HT1080 (cell line): ENCODE measurements at places on chromosomes 16 and 17. TPM values are rescaled to one million over a fixed set of nuclear protein-coding genes. Genes with fewer than 3 reads are reported as not detected.

DNA sequence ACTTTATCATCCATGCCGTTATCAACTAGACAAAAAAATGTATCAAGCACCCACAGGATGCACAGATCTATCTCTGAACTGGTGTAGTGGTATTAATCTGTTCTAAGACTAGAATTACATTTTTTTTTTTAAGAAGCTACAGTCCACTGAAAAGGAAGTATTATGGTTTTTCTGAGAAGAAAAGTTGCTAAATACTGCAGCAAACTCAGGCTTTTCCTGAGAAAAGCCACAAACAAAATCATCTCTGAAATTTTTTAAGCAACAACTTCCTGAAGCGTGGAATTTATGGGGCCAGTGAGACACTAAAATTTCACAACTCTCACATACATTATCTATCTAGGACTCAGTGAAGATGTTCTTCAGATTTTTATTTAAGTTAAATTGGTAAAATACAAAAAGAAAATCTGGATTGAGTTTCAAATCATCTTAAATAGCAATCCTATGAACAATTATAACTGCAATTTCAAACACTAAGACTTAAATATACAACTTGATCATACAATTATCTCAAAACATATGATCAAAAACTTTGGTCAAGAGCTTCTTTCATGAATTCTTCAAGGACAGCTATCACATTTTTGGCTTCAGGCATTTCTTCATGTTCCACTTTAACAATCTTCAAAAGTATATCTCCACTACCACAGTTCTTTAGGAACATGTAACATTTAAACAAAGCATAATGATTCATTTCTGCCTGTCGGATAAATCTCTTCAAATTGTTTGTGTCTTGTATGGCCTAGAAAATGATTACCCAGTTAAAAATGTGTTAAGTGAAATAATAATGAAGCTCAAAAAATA is 10.5 kb downstream of the C17orf75 start:
- no peak for DNase-seq

DNA sequence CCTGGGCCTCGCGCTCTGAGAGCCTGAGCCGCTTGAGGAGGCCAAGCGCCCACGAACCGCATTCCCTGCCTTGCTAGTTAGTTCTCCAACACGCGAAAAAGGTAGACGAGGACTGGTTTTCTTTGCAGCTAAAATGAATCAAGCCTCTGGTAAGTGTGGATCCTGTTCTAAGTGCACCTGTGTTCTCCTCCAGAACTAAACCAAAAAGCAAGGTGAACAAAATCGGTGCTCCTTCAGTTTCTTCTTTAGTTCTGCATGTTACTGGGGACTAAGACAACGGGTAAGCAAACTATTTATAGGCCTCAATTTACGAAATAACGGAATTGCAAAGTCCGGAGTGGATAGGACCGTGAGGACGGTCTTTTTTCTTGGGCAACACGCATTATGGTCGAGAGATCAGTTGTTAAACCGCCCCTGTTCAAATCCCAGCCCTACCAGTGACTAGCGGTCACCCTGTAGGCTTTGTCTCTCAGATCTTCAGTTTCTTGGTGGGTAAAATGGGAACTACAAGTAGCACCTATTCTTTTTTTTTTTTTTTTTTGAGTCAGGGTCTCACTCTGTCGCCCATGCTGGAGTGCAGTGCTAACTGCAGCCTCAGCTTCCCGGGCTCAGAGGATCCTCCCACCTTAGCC is 993 bp upstream of the ANKRD11 start:
- peak; percentile 18 for DNase-seq

DNA sequence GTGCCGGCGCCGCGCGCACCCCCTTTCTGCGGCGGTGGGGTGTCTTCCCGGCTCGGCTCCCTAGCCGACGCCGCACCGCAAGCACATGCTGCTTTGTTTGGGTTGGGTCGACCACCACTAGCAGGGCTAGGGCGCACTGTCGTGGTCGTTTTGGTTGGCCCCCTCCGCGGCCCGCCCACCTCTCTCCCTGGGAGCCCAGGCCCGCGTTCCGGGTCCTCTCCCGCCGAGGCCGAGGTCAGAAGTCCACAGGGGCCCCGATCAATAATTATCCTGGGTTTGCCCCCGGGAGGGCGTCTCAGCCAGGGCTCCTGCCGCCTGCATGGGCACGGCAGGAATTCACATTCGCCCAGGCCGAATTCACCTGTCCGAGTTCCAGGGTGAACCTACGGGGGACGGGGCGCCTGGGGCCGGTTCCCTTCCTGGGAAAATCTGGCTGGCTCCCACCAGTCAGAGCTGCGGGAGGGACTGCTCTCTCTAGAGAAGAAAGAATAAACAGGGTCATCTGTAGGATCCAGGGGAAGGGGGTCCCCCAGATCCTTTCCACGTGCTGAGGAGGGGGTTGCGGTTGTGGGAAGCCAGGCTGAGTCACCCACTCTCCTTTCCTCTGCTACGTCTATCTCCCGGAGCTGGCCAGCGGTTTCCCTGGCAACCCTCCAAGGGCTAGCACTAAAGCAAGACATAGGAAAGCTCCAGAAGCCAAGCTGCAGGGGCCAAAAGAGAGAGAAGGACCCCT is 584 bp upstream of the STAT5B start:
- DNase-seq, result peak; percentile 85

PDP2 gene
- total RNA-seq, result 10.6 and 12.1 TPM in 2 replicates

COX4I1 gene
- 611 and 705 TPM in 2 replicates for total RNA-seq

GRAP gene
- 0.11 and 0.23 TPM in 2 replicates for total RNA-seq

CD300E gene
- not detected in 2 replicates for total RNA-seq
